ENCODE measurements at places on chromosomes 7 and 10.

DNA sequence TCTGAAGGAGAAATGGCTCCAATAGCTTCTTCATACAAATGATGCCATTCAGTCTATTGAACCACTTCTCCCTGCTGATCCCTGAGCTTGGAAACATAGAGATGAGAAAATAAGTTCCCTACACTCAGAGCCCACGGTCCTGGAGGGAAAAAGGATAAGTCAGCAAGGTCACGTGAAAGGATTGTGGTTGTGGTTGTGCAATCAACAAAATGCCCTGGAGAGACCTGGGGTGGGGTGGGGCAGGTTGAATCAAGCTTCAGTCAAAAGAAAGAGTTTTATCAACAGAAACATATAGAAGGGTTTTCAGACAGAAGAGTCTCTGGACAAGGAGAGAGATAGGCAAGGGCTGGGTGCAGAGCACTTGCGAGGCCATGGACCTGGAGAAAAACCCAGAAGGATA, 30.1 kb downstream of the C10orf90 start:
- DNase-seq: no peak

DNA sequence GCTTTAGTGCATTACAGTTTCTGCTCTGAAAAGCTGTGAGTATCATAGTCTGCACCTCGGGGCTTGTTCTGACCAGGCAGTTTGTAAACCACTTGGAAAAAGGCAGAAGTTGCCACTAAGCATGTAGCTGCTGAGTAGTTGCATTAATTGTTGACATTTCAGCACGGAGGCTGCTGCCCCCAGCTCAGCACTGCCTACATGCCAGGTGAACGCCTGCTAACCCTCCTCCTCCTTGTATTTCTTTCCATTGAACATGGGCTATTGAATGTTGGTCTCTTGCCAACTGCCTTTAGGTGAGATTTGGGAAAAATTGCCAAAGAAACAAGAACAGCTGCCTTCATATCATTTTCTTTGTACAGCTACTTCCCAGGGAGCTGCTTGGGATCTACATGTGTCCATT, 164.2 kb downstream of the RAPGEF5 start:
- DNase-seq: no peak

GRCh38 chr7:151429560-151430331, 10.2 kb downstream of the CRYGN start:
- no peak for DNase-seq

DNA sequence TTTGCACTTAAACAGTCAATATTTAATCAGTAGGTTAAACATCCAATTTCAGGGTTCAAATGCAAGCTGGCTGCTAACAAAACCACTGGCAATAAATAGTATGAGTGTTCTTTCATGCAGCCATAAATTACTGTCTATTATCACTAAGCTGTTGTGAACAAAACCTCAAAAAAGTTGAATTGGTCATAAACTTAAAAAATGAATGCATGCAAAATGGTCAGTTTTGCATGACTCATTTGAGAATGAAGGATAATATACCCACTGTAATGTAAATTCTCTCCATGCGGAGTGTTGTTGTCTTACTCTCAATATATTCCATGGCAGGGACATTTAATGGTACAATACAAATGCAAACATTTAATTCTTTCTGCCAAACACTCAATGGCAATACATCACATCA, 226.4 kb downstream of the MAGI2 start:
- peak; percentile 76 for DNase-seq

DNA sequence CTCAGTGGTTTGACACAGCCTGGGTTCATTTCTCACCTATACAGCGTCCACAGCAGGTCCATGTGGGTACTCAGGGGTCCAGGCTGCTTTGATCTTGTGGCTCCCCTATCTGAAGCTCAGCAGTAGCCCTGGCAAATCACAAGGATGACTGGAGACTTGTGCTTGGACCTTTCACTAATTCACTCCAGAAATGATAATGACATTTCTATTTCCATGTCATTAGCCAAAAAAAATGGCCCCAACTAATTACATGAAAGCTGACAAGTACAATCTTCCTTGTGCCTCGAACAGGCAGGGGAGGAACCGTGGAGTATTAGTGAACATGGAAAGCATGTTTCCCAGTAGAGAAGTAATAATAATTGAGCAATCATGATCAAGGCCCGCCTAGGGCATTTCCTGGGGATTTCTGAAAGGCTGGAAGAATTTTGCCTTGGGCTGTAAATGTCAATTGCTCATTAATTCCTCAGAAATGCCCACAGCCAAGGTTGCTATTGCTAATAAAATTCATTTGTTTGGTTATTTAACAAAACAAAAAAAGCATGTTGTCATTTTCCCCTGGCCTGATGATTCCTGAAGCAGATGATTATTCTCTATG, 586.1 kb downstream of the SDK1 start:
- DNase-seq: no peak

GRCh38 chr7:87375662-87376435, 30.4 kb downstream of the CROT start:
- no peak for DNase-seq

- DNase-seq: no peak
Observed at GRCh38 chr10:14010101-14010558, 320.6 kb downstream of the FRMD4A start.

DNA sequence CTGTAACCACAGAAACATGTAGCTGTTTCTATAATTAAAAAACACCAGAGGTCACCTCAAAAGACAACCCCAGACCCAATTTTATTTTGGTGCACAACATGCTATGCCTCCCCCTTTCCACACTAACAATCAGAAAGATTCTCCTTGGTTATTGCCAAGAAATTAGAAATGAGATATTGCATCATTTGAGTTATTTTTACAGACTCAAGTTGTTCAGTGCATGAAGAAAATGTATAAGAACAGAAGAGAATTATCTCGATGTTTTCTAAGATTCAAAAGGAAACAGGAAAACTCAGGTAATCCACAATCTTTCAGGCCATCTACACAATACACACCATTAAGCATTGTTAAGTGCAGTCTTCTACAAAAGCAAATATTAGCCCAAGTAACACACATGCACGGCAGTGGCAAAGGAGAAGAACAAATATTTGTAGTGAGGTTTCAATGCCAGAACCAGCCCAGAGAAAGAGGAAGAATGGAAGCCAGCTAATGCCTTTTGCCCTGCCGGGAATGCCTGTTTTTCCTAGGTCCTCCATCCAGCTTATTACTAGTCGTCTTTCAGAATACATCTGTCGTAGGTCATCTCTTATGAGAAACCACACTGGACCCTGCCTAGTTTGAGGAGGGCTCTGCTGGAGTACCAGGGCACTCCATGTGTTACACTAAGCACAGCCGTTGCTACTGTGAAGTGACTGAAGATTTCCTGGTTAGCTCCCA, 67.6 kb upstream of the C1GALT1 start:
- no peak for DNase-seq

GRCh38 chr7:42628054-42628453, 283.8 kb downstream of the C7orf25 start:
- DNase-seq: no peak

- no peak for DNase-seq
Observed at GRCh38 chr10:79224263-79224949, 122.9 kb upstream of the PPIF start.

DNA sequence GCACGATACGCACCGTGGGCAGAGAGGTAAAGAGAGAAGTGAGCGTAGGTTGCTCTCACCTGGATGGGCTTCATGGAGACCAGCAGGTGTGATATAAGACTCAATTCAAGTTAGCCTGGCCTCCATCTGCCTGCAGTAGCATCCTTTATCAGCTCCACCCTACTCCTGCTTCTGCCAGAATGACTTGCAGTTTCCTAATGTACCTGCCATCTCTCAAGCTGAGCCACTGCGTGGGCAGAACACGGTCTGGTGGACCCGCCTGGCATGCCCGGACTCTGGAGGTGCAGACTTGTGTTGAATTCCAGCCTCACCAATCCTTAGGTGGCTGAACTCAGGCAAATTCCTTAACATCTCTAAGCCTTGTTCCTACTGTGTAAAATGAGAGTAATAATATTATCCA, 64.3 kb downstream of the STEAP1B start:
- DNase-seq: no peak

GRCh38 chr10:61341008-61341407, 112.2 kb downstream of the TMEM26 start:
- no peak for DNase-seq

GRCh38 chr7:36526863-36527548, 137.3 kb downstream of the ANLN start:
- DNase-seq: no peak

GRCh38 chr7:48901966-48902365, 22.4 kb upstream of the CDC14C start:
- no peak for DNase-seq

DNA sequence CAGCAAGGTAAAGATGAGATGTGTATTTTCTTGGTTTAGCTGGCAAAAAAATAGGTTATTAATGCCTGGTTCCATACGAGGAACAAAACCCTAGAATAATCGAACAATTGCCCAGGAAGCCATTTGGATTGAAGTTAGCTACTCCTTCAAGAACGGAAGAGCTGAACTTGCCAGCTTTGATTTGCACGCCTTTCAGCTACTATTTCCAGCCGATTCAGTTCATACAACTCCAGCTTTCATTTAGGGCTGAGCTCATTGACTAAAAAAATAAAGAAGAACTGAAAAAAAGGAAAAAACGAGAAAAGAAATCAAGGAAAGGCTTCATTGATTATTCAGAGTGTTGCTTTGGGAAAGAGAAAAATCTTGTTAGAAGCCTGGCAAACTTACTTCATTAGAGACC, 60.4 kb downstream of the PTN start:
- DNase-seq: no peak

DNA sequence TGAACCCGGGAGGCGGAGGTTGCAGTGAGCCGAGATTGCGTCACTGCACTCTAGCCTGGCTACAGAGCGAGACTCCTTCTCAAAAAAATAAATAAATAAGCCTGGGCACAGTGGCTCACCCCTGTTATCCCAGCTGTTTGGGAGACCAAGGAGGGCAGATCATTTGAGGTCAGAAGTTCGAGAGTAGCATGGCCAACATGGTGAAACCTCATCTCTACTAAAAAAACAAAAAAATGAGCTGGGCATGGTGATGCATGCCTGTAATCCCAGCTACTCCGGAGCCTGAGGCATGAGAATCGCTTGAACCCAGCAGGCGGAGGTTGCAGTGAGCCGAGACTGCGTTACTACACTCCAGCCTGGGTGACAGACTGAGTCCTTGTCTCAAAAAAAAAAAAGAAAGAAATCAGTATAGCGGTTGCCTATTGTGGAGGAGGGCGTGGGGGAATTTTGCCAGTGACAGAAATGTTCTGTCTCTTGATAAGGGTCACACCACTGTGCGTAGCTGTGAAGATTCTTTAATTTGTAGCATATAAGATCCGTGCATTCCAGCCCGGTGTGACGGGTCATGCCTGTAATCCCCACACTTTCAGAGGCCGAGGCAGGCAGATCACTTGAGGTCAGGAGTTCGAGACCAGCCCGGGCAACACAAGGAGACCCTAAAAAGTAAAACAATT, 17.9 kb upstream of the EIF3B start:
- no peak for DNase-seq

DNA sequence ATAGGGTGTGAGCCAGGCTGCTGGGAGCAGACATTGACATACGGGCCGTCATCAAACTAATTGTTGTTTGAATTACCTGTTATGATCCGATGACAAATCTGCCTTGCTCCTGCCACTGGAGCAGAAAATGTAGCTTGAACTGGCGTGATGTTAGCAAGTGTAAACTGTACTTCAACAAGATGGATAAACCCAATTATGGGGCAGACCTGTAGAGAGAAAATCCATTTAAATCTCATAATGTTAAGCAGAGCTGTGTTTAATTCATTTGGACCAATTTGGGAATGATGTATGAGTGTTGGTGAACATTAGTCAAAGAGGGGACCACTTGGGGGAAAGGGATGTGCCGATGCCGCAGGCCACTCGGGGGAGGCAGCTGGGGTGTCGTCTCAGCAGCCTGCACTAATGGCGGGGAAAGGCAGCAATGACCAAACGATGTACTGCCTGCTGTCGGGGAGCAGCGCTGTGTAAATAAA, 27.4 kb downstream of the TCF7L2 start:
- DNase-seq: no peak

- DNase-seq: no peak
Observed at GRCh38 chr7:67955061-67955460, 958.4 kb downstream of the TYW1 start.

- peak; percentile 0 for DNase-seq
Observed at GRCh38 chr10:125629758-125630376, 53.1 kb downstream of the TEX36 start.

DNA sequence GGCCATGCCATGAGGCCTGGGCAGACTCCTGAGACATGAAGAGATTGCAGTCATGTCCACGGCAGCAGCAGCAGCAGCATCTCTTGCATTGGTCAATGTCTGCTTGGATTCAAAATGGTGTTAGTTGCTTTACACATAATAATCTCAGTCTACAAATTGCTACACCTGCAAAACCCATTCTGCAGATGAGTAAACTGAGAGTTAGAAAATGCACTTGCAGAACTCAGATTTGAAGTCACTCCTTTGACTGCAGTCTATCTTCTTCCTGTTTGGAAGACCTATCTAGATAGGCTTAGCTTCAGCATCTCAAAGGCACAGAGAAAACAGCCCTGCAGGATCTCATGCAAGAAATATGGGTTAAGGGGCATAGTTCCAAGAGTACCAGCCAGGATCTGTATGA, 350.3 kb downstream of the TNS3 start:
- DNase-seq: no peak

- DNase-seq: no peak
Observed at GRCh38 chr10:58574058-58574457, 61.4 kb downstream of the BICC1 start.

GRCh38 chr7:140640060-140640637, 464 bp downstream of the DENND2A start:
- no peak for DNase-seq

DNA sequence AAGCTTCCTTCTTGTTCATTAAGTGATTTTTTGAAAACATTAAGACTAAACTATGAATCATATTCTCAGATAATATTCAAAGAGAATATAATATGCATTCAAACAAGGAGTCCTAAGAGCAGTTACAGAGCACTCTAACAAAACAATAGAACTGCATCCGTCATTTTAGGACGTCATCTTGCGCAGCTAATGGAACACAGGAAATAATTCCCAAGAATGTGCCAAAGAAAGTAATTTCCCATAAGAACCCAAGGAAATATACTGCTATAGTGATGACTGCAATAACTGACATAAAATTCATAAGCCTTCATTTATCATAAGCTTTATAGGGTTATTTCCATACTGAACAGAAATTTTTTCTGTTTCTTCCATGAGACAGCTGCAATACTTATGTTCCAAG, 28.3 kb upstream of the CASD1 start:
- no peak for DNase-seq

GRCh38 chr7:78141522-78142281, 343.1 kb downstream of the PHTF2 start:
- no peak for DNase-seq
